ENCODE measurements at places on chromosomes 12 and 14.

DNA sequence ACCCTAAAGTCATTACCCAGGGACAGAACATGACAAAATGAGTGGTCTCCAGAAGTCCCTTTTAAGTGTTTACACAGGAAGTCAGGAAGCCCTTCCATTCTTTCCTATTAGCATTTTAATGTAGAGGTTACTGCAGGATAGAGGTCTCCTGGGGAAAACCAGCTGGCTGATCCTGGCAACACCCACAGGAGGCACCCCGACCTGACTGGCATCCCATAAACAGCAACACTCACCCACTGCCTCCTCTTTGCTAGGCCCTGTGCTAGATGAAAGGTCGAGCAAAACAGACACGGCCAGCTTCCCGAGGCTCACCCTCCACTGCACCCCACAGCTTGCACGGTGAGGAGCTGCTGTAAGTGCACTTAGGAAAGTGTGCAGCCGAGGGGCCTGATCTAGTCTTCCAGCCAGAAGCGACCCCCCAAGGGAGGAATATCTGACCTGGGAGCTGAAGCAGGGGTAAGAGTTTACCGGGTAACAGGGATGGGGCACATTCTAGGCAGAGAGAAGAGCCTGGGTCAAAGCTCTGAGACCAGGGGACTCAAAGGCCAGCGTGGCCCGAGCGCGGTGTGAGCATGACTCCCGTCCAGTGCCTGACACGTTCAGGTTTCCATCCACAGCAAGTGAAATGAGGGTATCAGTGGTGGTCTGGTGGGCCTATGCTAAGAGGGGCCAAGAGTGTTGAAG, 9.0 kb downstream of the DAZAP2 start:
- DNase-seq: no peak

GRCh38 chr14:59691266-59691665, 114.7 kb upstream of the CCDC175 start:
- no peak for DNase-seq

DNA sequence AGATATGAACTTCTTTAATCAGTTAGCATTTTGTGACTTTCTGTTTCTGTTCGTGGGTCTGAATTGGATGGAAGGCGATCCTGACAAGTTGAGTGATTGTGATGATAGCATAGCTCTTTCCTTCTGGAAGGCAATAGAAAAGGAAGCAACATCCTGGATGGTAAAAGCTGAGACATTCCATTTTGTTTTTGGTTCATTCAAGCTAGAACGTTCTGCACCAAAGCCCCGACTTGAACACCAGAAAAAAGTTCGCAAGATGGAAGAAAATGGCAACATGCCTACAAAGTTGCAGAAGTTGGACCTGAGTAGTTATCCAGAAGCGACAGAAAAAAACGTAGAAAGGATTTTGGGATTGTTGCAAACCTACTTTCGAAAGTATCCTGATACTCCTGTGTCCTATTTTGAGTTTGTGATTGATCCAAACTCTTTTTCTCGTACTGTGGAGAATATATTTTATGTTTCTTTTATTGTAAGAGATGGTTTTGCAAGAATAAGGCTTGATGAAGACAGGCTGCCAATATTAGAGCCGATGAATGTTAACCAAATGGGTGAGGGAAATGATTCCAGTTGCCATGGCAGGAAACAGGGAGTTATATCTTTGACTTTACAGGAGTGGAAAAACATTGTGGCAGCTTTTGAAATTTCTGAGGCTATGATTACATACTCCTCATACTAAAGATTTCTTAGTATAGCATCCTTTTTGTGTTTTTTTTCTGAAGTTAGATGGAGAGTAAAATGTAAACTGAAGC, 896 bp downstream of the EID3 start:
- DNase-seq: no peak

GRCh38 chr12:14991069-14991468, 18.2 kb downstream of the PDE6H start:
- DNase-seq: no peak

DNA sequence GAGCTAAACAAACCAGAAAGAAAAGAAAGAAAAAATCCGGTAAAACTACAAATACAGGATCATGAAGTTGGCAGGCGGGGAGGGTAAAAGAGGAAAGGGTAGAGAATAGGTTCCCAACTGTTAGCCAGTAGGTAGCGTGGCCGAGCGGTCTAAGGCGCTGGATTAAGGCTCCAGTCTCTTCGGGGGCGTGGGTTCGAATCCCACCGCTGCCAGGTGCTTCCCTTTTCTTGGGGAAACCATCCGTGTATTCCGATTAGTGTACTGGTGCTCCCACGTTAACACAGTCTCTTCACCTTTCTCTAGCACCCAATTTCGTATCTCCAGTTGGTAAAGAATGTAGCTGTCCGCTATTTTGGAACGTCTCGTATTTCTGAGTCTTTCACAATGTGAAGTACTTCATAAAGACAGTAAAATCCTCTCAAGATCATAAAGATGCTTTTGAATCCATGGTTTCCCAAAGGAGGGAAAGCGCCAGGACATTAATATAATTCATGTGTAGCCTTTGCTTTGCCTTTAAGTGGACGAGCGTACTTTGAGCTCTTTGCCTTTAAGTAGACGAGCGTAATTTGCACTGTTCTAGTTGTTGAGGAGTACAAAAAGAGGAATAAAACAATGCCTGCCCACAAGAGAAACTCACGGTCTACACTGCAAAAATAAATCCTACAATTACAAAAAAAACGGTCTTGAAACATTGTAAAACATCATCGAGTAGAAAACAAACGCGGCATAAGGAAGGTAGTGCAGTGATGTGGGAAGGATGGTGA, 19.0 kb upstream of the RNASE12 start:
- DNase-seq: peak; percentile 89

GRCh38 chr14:100604709-100605108, 17.5 kb upstream of the BEGAIN start:
- DNase-seq: no peak

- no peak for DNase-seq
These were observed 7.7 kb downstream of the OR6C68 start for GRCh38 chr12:55499810-55500252.

GRCh38 chr12:99772274-99772673, 124.7 kb downstream of the GARIN6 start:
- DNase-seq: no peak

- no peak for DNase-seq
These were observed 28.1 kb downstream of the GIT2 start for GRCh38 chr12:109968032-109968420.

DNA sequence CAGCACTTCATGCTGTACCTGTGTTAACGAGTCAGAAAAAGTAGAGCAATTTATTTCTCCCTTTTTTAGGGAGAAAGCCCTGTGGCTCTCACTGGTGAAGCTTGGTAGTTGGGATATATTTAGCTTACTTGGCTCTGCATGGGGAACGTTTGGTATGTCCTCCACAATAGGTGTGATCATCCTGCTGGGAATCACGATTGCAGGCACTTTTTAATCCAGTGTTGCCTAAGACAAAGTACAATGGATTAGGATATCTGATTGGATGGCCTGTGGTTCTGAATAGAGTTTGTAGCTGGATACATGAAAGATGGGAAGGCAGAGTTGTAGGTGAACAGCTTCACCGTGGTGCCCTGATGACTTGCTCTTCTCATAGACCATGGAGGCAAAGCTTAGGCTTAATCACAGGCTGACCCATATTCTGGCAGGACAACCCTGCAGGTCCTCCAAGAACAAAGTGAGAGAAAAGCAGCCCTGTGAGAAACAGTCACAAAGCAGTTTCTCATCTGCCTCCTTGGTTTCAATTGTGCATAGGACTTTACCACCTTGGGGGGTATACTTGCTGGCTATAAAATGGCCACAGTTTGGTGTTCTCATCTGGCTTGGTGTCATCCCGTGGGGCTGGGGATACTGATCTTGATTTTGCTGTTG, 7.5 kb downstream of the RESF1 start:
- DNase-seq: no peak

- peak; percentile 82 for DNase-seq
These were observed 118.7 kb downstream of the KSR2 start for GRCh38 chr12:117850048-117850447.

GRCh38 chr12:78703820-78704525, 160.6 kb upstream of the SYT1 start:
- DNase-seq: no peak

DNA sequence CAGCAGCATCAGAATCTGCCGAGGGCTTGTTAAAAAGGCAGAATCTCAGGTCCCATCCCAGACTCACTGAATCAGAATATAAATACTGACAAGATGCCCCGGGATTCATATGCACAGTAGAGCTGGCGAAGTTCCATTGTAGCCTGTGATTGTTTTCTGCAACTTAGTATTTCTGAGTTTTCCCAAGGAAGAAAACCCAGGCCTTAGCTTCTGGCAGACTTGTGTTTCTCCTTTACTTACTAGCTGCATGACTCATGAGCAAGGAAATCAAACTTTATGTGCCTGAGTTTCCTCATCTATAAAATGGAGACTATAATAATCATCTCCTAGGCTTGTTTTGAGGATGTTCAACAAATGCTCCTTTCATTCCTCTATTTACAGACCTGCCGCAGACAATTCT, 278.5 kb upstream of the PLEKHG7 start:
- no peak for DNase-seq

GRCh38 chr12:68944296-68945076, 11.5 kb upstream of the CPM start:
- DNase-seq: no peak

GRCh38 chr14:98886982-98887381, 385.0 kb downstream of the BCL11B start:
- DNase-seq: peak; percentile 79

DNA sequence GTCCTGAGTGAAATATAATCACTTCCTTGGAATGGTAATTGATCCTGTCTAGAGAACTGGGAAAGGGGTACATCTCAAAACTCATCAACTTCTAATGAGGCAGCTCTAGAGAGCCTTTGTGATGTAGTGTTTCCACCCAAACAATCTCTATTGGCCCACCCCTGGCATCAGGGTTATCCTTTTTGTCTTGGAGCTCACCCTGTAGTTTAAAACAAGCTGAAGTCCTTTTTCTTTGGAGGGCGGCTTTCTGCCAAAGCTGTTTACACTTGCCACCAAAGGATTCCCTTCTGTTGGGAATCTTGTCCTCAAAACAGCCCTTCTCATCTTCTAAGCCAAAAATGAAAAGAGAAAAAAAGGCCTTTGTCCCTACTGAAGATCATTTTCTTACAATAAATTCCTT, 60.6 kb upstream of the GTF2A1 start:
- DNase-seq: no peak

GRCh38 chr14:67575684-67576083, 24.4 kb downstream of the PIGH start:
- no peak for DNase-seq
